ENCODE measurements at places on chromosomes 1 and 21. TPM values are rescaled to one million over a fixed set of nuclear protein-coding genes. Genes with fewer than 3 reads are reported as not detected.

SRGAP2 gene
- polyA plus RNA-seq, result 65.0 TPM

LRRC38 gene
- polyA plus RNA-seq, result 0.16 TPM

C1orf53 gene
- 2.8 TPM for polyA plus RNA-seq

RSRP1 gene
- polyA plus RNA-seq, result 189 TPM

KRTAP12-2 gene
- polyA plus RNA-seq, result not detected

IGSF3 gene
- 28.9 TPM for polyA plus RNA-seq

HUNK gene
- 18.5 TPM for polyA plus RNA-seq

CRYAA gene
- polyA plus RNA-seq, result not detected

IL19 gene
- 0.62 TPM for polyA plus RNA-seq

WNT4 gene
- polyA plus RNA-seq, result 7.6 TPM

NKAIN1 gene
- 4.3 TPM for polyA plus RNA-seq

CAPN8 gene
- 2.7 TPM for polyA plus RNA-seq

SMPDL3B gene
- polyA plus RNA-seq, result 13.2 TPM

FMO5 gene
- polyA plus RNA-seq, result 6.3 TPM

FLG2 gene
- polyA plus RNA-seq, result 0.27 TPM

HSD3B2 gene
- polyA plus RNA-seq, result 2.8 TPM

S100A16 gene
- polyA plus RNA-seq, result 116 TPM

C1orf141 gene
- polyA plus RNA-seq, result 0.28 TPM

NPR1 gene
- polyA plus RNA-seq, result 77.7 TPM

TRAPPC10 gene
- 35.4 TPM for polyA plus RNA-seq

FAM131C gene
- polyA plus RNA-seq, result 2.4 TPM

GCSAML gene
- polyA plus RNA-seq, result 0.58 TPM

KLHDC7A gene
- polyA plus RNA-seq, result 12.5 TPM

CLCA1 gene
- polyA plus RNA-seq, result not detected

FCRL4 gene
- polyA plus RNA-seq, result not detected

HAO2 gene
- polyA plus RNA-seq, result 109 TPM

CA6 gene
- polyA plus RNA-seq, result 0.30 TPM

PLEKHA6 gene
- 55.8 TPM for polyA plus RNA-seq

NR5A2 gene
- polyA plus RNA-seq, result 2.4 TPM

IL20 gene
- not detected for polyA plus RNA-seq

C1orf115 gene
- polyA plus RNA-seq, result 29.9 TPM

EPHB2 gene
- polyA plus RNA-seq, result 16.6 TPM

RGL1 gene
- 45.6 TPM for polyA plus RNA-seq

NBPF4 gene
- not detected for polyA plus RNA-seq

RXFP4 gene
- 0.24 TPM for polyA plus RNA-seq

OR2AJ1 gene
- not detected for polyA plus RNA-seq

MSH4 gene
- 0.79 TPM for polyA plus RNA-seq

FOXO6 gene
- 2.6 TPM for polyA plus RNA-seq

GBP4 gene
- 8.5 TPM for polyA plus RNA-seq

CASQ1 gene
- polyA plus RNA-seq, result 0.81 TPM

IQGAP3 gene
- 14.8 TPM for polyA plus RNA-seq

FAM72B gene
- polyA plus RNA-seq, result 4.0 TPM

MRPL37 gene
- polyA plus RNA-seq, result 85.8 TPM

PAQR7 gene
- 26.6 TPM for polyA plus RNA-seq

TSACC gene
- polyA plus RNA-seq, result 0.97 TPM

DPH5 gene
- 62.9 TPM for polyA plus RNA-seq

SNX7 gene
- polyA plus RNA-seq, result 32.3 TPM

SAMD13 gene
- polyA plus RNA-seq, result 7.0 TPM

USP25 gene
- polyA plus RNA-seq, result 47.8 TPM

All from renal pelvis (tissue), 12 donors.